Stimulated activated CD4-positive, alpha-beta T cell treated with anti-CD3 and anti-CD28 coated beads, Interleukin-1b, Interleukin-23, amount 100 ng/mL, for 1 hour (primary cell): ENCODE measurements at places on chromosomes 7 and 10.

DNA sequence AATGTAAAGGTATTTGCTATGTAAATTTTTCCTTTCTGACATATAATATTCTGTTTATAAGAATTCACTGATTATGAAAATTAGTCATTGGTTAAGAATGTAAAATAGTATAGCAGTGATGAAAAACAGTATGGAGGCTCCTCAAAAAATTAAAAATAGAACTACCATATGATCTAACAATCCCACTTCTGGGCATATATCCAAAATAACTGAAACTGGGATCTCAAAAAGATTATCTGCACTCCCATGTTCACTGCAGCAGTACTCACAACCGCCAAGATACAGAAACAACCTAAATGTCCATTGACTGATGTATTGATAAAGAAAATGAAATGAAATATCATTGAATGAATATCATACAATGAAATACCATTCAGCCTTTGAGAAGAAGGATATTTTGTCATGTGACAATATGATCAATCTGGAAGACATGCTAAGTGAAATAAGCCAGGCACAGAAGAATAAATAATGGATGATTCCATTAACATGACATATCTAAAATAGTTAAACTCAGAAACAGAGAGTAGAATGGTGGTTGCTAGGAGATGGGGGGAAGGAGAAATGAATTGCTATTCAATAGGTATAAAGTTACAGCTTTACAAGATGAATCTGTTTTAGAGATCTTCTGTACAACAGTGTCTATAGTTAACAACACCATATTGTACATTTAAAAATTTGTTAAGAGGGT, 14.0 kb downstream of the C10orf88 start:
- no peak for DNase-seq

GRCh38 chr7:46003161-46003560, 82.1 kb upstream of the IGFBP3 start:
- DNase-seq: no peak

DNA sequence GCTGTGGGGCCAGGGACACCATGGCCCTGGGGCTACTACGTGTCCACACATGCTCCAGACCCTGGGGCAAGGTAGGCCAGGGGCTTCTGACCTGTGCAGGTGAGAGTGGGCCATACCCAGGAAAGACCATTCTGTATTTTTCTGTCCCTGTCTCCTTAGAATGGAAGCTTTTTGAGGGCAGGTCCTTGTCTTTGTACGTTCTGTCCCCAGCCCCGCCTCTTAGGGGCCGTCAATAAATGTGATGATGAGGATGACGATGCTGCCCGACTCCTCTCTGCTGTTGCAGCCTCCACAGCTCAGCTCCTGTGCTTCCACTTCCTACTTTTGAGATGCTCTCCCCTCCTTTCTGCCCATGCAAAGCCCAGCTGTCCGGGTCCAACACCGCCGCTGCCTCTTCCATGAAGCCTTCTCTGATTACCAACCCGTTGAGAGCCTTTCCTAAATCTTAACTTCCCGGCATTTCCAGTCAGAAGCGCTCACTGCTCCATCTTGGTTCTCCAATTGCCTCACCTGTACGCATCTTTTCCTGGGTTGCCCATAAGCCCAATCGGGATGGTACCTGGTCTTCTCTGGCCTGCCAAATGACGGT, 4.3 kb downstream of the VPS37D start:
- no peak for DNase-seq

- no peak for DNase-seq
Observed at GRCh38 chr7:87810726-87811125, 65.4 kb downstream of the SLC25A40 start.

- DNase-seq: no peak
Observed at GRCh38 chr10:67602268-67602950, 93.6 kb downstream of the CTNNA3 start.

DNA sequence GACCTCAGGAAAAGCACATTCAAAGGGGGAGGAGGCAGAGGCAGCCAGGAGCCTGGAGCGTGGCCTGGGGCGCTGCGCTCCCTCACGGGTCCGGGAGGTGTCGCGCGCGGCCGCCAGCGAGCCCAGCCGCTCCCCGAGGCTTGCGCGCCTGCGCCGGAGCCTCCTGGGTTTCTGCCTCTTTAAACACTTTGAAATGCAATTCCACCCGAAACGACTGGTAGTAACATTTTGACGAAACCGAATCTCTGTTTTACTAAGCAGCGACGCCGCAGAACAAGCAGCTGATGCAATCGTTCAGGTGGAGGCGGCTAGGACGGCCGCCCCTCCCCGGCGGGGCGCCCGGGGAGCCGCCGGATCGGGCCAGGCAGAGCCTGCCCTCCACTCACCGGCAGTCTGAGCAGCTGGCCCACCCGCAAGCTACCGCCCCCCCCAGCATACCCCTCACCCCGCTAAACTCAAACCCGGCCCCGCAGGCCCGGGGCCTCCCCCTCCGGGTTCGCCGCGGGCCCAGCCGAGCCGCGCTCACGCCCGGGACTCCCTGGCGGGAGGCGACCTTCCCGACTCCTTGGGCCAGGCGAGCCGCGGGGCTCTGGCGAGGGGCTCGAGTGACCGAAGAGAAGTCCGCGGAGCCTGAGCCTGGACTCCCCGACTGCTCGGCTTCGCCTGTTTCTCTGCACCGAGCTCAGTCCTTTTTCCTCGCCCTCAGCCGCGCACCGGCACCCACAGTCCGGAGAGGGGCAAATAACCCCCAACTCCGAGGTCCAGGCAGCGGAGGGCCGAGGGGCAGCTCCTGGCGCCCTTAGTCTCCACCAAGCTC, 3.2 kb downstream of the MKX start:
- peak; percentile 38 for DNase-seq

GRCh38 chr7:19963695-19964094, 190.3 kb upstream of the TMEM196 start:
- no peak for DNase-seq

GRCh38 chr7:19061331-19061730, 56.1 kb downstream of the TWIST1 start:
- DNase-seq: no peak

DNA sequence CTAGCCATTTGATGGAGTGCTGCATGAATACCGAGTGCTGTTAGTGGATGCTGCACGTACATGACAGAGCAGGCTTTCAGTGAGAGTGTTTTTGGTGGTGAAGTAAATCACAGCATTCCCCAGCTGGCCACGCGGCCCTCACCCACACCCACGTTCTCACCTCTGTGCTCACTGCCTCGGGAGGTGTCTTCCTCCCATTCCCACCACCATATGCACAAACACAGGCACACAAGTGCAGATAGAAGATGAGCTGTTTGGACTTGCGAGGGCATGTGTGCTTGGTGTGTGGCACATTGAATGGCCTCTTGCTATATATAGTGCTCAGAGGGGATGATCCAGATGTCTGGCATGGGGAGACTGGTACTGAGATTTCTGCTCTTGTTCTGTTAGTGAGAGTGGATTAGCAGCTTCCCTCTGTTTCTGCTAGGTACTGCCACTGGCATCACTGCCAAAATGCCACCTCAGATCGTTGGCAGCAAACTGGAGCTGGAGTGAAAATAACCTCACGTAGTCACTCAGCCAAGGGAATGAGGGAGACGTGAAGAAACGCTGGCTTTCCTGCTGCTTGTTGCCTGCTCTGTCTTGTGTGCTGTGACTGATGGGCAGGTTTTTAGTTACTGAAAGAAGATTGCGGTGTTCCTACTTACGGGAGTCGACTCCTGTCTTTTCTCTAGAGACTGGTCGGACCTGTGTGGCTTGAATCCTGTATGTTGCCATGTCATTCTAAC, 19.1 kb downstream of the DNAJB6 start:
- no peak for DNase-seq

DNA sequence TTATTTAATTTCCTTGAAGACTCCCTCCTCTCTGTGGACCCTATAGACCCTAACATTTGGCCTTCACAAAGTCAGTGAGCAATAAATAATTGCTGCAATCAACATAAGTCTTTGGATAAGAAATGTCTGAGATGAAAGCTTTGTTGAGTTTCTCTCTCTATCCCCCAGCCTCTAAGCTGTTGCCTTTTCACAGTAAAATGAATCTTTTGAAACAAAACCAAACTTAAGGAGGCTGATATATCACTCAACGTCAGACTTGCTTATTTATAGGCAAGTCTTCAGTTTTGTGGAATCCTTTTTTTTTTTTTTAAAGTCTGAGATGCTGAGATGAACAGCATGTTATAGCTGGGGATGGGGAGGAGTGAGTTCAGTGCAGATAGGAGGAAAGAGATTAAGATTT, 10.0 kb downstream of the CPED1 start:
- no peak for DNase-seq

GRCh38 chr7:96685353-96685752, 24.3 kb downstream of the SEM1 start:
- no peak for DNase-seq

GRCh38 chr10:78044699-78045098, 11.0 kb downstream of the RPS24 start:
- DNase-seq: no peak

- no peak for DNase-seq
Observed at GRCh38 chr7:76281706-76282343, 20.6 kb upstream of the HSPB1 start.

GRCh38 chr7:142916508-142916907, 17.0 kb downstream of the TRPV5 start:
- DNase-seq: no peak

GRCh38 chr7:33918438-33919143, 13.3 kb downstream of the BMPER start:
- no peak for DNase-seq

GRCh38 chr10:75956624-75957023, 525.2 kb downstream of the LRMDA start:
- no peak for DNase-seq

- DNase-seq: no peak
Observed at GRCh38 chr7:128322040-128322643, 21.6 kb downstream of the RBM28 start.

GRCh38 chr7:113159746-113160339, 41.5 kb upstream of the SMIM30 start:
- no peak for DNase-seq

- DNase-seq: no peak
Observed at GRCh38 chr10:45308707-45309106, 6.7 kb downstream of the OR13A1 start.

- no peak for DNase-seq
Observed at GRCh38 chr7:123871998-123872867, 27.3 kb downstream of the HYAL4 start.

GRCh38 chr7:90232430-90232829, 12.5 kb upstream of the CFAP69 start:
- no peak for DNase-seq

DNA sequence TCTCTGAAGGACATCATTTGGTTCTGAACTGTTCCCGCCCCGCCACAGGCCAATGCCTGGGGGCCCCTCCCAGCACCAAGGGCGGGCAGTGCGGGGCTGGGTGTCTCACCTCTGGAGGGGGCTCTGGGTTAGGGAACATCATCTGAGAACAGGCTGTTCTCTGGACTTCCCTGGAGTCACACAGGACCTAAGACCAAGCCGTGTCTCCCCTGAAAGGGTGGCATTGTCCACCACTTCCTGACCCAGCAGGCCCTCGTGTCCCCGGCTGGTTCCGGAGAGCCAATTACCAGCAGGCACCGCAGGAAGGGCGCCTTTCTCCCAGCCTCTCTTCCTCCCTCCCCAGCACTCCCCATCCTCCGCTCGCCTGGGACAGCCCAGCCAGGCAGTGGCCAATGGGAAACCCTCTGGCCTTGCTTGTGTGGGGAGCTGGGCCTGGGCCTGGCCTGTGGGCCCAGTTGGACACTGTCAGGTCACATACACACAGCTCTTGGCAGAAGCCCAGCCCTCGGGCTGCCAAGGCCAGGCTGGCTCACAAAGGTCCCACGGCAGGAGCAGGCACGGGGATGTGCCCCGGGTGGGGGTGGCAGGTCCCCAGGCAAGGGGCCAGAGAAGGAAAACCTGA, 119.5 kb downstream of the SPDYE5 start:
- DNase-seq: no peak

DNA sequence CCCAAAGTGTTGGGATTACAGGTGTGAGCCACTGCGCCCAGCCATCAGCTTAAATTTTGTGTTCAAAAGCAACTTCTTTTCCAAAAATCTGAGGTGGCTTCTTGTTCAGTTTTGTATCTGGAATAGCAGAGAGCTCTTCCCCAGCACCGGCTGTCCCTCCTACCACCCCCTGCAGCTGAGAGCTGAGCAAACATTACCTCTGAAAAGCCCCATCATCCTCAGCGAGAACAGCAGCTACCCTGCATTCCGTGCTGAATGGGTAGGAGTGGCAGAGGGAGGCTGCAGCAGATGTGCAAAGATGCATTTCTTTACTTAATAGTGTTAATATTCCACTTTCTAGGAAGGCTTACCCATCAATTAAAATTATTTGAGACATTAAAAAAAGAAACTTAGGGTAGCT, 31.8 kb downstream of the CCM2 start:
- DNase-seq: no peak

DNA sequence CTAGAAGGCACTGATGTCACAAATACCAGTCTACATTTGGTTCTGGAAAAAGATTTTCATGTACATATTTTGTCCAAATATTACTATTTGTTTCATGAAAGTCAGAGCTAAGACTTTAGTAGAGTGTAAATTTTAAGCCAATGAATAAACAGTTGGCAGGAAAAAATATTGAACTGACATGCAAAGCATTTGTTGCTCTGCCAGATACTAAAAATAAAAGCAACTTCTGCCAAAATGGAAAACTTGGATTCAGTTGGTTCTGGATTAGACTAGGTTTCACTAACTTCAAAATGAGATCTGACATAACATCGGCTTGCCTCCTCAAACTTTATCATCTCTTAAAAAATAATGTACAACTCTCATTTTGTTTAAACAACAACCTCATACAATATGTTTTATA, 34.9 kb downstream of the FAM204A start:
- DNase-seq: no peak

- DNase-seq: no peak
Observed at GRCh38 chr10:94423627-94424026, 21.3 kb downstream of the TBC1D12 start.

DNA sequence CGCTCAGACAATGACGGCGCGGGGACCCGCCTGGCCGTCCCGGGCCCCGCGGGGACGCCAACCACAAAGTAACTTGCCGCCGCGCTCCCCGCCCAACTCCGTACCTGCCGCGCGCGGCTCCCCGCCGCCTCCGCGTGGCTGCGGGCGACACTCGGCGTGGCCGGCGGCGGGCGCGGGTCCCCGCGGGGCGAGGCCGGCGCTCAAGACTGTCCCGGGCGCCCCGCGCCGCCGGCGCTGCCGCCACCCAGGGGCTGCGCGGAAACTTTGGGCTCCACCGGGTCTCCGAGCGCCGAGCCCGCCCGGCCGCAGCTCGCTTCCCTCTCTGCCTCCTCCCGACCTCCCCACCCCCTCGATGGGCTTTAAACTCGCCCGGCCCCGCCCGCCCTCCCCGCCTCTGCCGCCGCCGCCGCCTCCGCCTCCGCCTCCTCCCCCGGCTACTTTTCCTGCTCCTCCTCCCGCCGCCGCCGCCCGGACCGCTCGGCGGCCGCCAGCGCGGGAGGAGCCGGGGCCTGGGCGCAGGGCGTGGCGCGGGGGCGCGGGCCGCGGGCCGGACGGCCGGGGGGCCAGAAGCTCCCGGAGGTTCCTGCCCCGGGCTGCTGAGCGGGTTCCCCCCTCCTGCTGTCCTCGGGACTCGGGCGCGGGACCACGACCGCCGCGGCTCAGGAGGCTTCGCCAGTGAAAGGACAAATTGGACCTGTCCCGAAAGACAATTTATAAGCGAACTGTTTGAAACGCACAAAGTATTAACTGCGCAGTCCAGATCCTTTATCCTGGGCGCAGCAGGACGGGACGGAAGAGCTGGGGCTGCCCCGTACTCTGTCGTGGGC, 10.6 kb upstream of the GRB10 start:
- DNase-seq: no peak
